NCI-H69 (cell line): ENCODE measurements at places on chromosomes 1 and 21.

- no peak for DNase-seq
Observed at GRCh38 chr1:160797861-160798273, 1.9 kb downstream of the LY9 start.

DNA sequence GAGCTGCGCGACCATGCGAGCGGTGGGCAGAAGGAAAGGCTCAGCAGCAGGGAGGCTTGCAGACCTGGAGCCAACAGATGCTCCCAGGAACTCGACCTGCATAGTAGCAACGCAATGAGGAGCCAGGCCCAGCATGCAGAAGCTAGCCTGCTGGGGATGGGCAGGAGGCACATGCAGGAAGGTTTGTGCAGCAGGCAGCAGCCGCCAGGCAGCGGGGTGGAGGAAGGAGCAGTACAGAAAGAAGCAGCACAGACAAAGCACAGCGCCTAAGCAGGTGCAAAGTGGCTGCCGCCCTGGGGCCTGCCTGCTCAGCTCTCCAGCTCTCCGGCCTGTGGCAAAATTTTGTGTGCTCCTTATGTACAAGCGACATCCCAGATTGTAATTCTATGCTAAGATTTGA lies 213.5 kb upstream of the MAP1LC3C start:
- peak; percentile 83 for DNase-seq

GRCh38 chr1:236009191-236009590 lies 55.7 kb downstream of the NID1 start:
- no peak for DNase-seq

DNA sequence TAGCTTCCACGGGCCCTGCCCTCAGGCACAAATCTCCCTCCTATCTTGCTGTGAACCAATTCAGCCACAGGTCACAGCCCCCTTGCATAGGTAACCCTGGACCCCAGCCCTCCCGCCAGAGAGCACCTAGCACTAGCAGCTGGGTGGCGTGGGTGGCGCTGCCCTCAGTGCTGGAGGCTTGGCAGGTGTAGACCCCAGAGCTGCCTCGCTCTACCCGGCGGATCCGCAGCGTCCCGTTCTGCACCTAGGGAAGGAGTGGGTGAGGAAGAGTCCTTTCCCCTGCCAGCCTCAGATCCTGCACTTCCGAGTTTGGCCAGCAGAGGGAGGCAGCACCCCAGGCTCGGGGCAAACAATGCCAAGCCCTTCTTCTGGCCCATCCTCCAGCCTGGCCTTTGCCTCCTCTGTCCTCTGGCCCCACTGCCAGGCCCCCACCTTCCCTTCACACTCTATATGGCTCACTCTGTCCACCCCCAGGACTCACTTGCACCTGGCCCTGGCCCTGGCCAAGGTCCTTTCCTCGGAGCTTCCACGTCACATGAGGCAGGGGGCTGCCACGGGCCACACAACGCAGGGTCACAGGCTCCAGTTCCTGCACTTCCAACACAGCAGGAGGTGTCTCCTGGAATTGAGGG lies 9.0 kb downstream of the IGSF9 start:
- peak; percentile 78 for DNase-seq

DNA sequence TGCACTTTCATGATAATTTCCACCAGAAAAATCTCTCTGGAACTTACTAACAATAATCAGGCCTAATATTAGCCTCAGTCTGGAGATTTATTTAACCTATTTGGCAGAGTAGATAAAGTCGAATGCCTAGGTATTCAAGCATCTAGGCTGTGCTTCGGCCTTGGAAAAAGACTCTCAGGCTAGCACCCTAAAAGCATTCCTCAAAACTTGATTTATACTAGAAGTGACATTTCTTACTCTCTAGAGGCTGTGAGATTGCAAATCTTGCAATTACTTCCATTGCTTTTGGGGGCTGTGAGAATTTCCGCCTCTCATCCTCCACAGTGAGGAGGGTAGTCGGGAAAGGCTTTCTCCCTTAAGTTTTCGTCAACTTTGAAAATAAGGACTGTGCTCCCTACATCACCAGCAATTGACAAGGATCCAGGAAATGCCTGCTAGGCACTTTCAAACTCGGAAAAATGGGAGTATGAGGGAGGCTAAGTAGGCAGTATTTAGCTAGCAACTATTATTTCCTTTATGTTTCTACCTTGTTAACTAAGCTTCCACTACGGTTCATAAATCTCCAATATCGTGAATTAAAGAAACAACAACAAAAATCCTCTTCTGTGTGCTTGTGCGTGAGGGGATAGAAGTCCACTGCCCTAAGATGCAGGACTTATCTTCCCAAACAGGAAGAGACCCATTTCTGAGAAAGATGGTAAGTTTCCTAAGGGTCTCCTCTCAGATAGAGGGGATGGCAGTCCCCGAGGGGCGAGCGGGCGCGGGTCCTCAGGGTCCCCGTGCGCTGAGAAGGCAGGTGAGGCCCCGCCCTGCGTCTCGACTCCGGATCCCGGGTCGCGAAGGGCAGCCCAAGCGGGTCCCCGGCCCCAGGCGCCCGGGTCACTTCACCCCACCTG lies 1.1 kb upstream of the LMO4 start:
- DNase-seq, result peak; percentile 58
